Epithelial cell of esophagus (primary cell): ENCODE measurements at places on chromosomes 11 and 22.

- DNase-seq, result no peak
Observed at GRCh38 chr11:62433904-62434276, 15.1 kb downstream of the SCGB1A1 start.

- DNase-seq, result peak; percentile 68
Observed at GRCh38 chr22:24525416-24526037, 29.4 kb downstream of the GUCD1 start.

GRCh38 chr11:12552692-12553091 is 121.5 kb upstream of the TEAD1 start:
- DNase-seq, result no peak

- peak; percentile 56 for DNase-seq
Observed at GRCh38 chr11:132471466-132471865, 1060.8 kb downstream of the OPCML start.

- no peak for DNase-seq
Observed at GRCh38 chr11:75174781-75175370, 24.0 kb downstream of the SLCO2B1 start.

GRCh38 chr11:94199136-94200130 is 70.8 kb downstream of the PANX1 start:
- DNase-seq, result no peak

DNA sequence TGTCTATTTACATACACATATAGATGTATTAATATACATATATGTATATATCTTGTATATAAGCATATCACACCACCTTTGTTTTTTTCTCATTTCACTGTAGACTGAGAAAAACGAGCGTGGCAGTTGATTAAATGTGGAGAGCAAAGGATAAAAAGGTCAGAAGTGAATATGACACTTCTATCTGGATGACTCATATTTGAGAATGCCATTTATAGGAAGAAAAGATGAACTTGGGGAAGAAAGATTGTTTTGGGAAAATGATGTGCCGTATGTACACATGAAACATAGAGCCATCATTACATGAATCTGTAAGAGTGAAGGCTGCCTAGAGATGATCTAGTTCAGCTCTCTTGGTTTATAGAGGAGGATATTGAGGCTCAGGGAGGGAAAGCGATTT is 28.7 kb downstream of the AMOTL1 start:
- no peak for DNase-seq
